Stimulated activated CD8-positive, alpha-beta memory T cell treated with anti-CD3 and anti-CD28 coated beads, Interleukin-7, amount 100 ng/mL, for 24 hours (primary cell): ENCODE measurements at places on chromosomes 12 and 14.

DNA sequence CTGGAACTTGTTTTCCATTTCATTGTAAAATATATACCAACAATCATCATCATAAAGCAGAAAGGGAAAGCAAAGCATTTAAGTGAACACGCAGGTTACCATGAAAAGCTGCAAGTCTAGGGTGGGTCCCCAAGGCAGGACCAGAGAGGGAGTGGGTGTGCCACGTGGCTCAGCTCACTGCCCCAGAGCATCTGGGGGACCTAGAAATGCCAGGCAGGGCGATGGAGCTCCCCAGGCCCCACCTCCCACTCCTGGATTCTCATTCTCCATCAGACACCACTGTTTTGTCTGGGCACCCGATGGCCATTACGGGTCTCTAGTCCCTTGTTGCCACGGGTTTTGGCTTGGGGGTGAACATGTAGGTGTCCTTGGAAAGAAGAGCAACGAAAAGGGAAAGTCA is 34.7 kb downstream of the BCL11B start:
- no peak for DNase-seq

- DNase-seq, result no peak
These were observed 68.8 kb downstream of the RERG start for GRCh38 chr12:15152456-15152855.

DNA sequence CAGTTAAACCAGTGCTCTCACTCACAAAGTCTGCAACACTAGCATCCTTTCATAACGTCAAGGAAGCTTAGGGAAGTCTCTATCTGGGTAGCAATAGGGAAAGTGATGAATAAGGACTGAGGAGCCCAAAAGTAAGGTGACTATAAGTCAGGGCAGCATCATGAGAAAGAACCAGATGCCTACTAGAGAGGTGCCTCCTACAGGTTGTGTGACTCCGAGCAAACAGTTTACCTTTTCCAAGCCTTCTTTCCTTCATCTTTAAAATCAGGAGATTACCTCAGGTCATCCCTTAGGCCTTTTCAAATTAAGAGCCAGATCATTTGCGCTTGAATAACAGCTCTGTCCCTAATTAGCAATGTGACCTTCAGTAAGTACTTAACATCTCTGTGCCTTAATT is 40.2 kb downstream of the RTN1 start:
- DNase-seq, result no peak

DNA sequence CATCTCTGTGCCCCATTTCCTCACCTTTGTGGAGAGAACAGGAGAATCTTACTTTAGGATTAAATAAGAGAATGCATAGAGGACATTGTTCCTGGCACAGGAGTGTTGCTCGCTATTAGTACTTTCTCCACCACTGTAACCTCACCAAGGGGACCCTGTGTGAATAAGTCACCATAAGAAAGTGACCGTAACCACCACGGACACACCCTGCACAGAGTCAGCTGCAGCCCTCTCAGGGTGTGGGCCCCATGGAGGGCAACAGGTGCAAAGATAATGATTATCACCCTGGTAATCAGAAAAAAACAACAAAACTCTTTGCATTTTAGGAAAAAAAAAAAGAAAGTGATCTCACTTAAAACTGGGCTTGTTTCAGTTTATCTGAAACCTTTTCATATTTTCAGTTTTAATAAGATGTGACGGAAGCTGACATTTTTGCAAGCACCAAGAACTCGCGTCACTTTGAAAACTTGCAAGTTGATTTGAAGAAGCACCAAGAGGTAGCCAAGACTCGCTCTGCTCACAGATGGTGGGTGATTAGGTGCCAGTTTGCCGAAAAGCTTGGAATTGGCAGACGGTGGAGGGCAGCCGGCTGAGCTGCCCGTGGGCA is 87.0 kb upstream of the VRK1 start:
- no peak for DNase-seq

DNA sequence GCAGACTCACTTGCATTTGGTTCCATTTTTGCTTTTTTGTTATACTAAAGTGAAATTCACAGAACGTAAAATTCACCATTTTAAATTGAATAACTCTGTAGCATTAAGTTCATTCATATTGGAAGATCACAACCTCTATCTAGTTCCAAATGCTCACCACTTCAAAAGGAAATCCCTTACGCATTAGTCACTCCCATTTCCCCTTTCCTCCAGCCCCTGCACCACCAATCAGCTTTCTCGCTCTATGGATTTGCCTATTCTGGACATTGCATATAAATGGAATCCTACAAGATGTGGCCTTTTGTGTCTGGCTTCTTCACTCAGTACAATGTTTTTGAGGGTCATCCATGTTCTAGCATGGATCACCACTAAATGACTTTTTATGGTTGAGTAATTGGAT is 294.5 kb downstream of the KSR2 start:
- DNase-seq, result no peak
